Thyroid gland (tissue), 4 donors: ENCODE measurements at places on chromosomes 12 and 14. TPM values are rescaled to one million over a fixed set of nuclear protein-coding genes. Genes with fewer than 3 reads are reported as not detected.

PRB2 gene
- total RNA-seq = not detected

CCDC198 gene
- total RNA-seq = not detected

AP1G2 gene
- 125 TPM for total RNA-seq

TPCN1 gene
- 94.1 TPM for total RNA-seq

GZMB gene
- not detected for total RNA-seq

CKB gene
- total RNA-seq = 230 TPM

NRL gene
- total RNA-seq = 10.3 TPM

RFC5 gene
- 18.8 TPM for total RNA-seq

TM7SF3 gene
- total RNA-seq = 78.3 TPM

GPR135 gene
- 7.9 TPM for total RNA-seq

RD3L gene
- total RNA-seq = not detected

MANSC1 gene
- total RNA-seq = 59.0 TPM

VDR gene
- 3.8 TPM for total RNA-seq

SPIC gene
- total RNA-seq = not detected

HHIPL1 gene
- total RNA-seq = 0.98 TPM

KIF26A gene
- 3.9 TPM for total RNA-seq

AKAP6 gene
- 13.0 TPM for total RNA-seq

MMP19 gene
- 2.3 TPM for total RNA-seq

P2RX2 gene
- total RNA-seq = 0.45 TPM

POTEG gene
- not detected for total RNA-seq

DLK1 gene
- total RNA-seq = not detected

MGP gene
- total RNA-seq = 319 TPM

KDM5A gene
- 72.3 TPM for total RNA-seq

ALDH2 gene
- 90.7 TPM for total RNA-seq

CLEC1B gene
- not detected for total RNA-seq

RERGL gene
- total RNA-seq = 2.2 TPM

KCNK13 gene
- 5.3 TPM for total RNA-seq

SIRT4 gene
- not detected for total RNA-seq

HSPB8 gene
- total RNA-seq = 73.9 TPM

IFNG gene
- total RNA-seq = not detected
